ENCODE measurements at places on chromosomes 2 and 18. TPM values are rescaled to one million over a fixed set of nuclear protein-coding genes. Genes with fewer than 3 reads are reported as not detected.

Gene DSG4
- not detected for total RNA-seq

Gene GLI2
- total RNA-seq: 37.0 TPM

Gene TRIM43
- total RNA-seq: not detected

Gene SLC4A5
- 0.65 TPM for total RNA-seq

GRCh38 chr2:195602687-195603086 lies 54.3 kb upstream of the SLC39A10 start:
- H3K4me1 ChIP-seq: peaks cover 5% of the 10 kb centered on the region
- H3K27ac ChIP-seq: no peak overlapping the region
- no peaks in the 10 kb centered on the region for H3K36me3 ChIP-seq
- no peak overlapping the region for H3K4me3 ChIP-seq
- DNase-seq: no peak
- no peaks in the 10 kb centered on the region for H3K27me3 ChIP-seq

- peaks cover 3% of the 10 kb centered on the region for H3K36me3 ChIP-seq
- no peak overlapping the region for H3K4me3 ChIP-seq
- DNase-seq: no peak
Observed at GRCh38 chr2:48279344-48280090, 250.4 kb upstream of the STON1 start.

GRCh38 chr2:230591850-230592249 lies 120.8 kb upstream of the CAB39 start:
- H3K4me3 ChIP-seq: no peak overlapping the region
- H3K27me3 ChIP-seq: peaks cover 12% of the 10 kb centered on the region
- peaks cover 2% of the 10 kb centered on the region for H3K4me1 ChIP-seq
- H3K27ac ChIP-seq: no peak overlapping the region
- no peak for DNase-seq

Data from chondrocyte (in vitro differentiated cells).